T follicular helper cell (primary cell): ENCODE measurements at places on chromosomes 2 and 18.
A peak's percentile ranks its signal among the peaks of the same experiment; 100 is the strongest.

- no peak for DNase-seq
Measured at GRCh38 chr18:11290786-11291185, 141.4 kb upstream of the PIEZO2 start.

DNA sequence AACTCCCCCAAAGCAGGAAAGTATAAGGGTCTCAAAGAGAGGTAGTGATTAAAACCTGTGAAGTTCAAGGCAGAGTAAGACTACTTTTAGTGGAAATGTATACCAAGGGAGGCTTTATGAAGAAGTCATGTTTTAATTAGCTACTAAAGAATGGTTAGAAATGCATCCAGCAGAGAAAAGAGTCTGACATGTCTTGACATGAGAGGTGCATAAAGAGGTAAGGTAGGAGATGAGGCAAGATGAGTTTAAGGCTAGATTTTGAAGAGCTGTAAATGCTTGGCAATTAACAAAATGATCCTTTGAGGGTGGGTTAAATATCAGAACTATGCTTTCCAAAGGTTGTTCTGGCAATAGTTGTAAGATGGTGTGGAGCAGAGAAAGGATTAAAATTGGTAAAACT lies 88.7 kb upstream of the WDSUB1 start:
- no peak for DNase-seq

DNA sequence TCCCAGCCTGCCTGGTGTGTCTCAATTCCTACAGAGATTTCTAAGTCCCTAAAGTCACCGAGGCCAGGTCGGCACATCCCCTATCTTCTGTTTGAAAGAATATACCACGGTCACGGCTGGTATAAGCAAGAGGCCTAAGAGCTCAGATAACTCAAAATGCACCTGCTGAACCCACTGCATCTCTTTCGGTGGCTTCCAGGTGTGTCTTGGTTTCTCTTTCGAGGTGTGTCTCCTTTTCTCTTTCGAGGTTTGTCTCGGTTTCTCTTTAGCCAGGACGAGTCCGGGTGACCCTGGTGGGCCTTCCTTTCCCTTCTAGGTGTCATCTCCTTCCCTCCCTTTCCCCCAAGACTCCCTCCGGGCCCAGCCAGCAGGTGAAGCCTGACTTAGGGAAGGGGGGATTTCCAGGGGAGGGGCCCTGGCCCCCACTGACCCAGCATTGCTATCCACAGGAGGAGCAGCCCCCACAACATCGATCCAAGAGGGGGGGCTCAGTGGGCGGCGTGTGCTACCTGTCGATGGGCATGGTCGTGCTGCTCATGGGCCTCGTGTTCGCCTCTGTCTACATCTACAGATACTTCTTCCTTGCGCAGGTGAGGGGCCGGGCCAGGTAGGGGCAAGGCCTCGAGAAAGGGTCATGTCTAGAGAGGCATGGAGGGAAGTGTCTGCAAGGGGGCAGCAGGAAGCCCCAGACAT lies 8.4 kb downstream of the ITM2C start:
- DNase-seq, result no peak

GRCh38 chr2:201628545-201628944 lies 14.8 kb downstream of the TMEM237 start:
- DNase-seq, result no peak

DNA sequence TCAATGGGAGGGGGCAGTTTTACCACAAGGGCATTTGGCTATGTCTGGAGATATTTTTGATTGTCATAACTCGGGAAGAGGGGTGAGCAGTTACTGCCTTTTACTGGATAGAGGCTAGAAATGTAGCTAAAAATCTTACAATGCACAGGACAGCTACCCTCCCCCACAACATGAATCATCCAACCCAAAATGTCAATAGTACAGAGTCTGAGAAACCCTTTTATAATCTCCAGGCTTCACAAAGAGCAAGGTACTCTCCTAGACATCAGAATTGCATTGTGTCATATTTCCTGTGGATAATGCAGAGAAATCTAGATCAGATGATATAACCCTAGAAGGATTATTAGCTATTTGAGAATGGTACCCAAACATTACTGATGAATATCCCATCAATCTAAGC lies 277.1 kb upstream of the NRP2 start:
- no peak for DNase-seq

GRCh38 chr18:65415098-65415497 lies 335.7 kb upstream of the CDH7 start:
- DNase-seq, result no peak

- no peak for DNase-seq
Measured at GRCh38 chr2:216735086-216735485, 39.7 kb upstream of the IGFBP5 start.

DNA sequence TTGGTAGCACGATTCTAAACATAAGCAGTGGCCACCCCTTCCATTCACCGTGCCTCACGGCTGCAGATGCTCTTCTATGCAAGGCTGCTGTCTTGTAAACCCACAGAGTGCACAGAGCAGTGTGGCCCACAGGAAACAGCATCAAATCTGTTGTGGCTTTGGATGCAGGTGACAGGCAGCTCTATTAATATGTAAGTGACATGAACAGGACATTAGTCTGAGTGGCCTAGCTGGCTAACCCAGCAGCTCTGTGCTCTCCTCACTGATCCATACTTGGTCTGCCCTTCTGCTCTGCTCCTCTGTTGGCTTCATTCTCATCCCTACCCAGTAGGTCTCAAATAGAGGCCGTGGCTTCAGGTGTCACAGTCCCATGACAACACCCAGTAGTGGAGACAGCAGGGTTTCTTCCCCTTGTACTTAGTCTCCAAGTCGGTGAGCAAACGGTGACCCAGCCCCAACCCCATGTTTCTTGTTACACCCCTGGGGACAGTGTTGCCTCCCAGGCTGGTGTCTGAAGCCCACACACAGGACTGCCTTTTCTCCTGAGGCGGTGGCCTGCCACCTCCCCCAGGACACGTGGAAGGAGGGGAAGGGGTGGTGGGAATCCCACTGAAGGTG lies 5.8 kb downstream of the SH3RF3 start:
- no peak for DNase-seq

GRCh38 chr2:151857650-151858049 lies 29.4 kb upstream of the ARL5A start:
- DNase-seq, result no peak

DNA sequence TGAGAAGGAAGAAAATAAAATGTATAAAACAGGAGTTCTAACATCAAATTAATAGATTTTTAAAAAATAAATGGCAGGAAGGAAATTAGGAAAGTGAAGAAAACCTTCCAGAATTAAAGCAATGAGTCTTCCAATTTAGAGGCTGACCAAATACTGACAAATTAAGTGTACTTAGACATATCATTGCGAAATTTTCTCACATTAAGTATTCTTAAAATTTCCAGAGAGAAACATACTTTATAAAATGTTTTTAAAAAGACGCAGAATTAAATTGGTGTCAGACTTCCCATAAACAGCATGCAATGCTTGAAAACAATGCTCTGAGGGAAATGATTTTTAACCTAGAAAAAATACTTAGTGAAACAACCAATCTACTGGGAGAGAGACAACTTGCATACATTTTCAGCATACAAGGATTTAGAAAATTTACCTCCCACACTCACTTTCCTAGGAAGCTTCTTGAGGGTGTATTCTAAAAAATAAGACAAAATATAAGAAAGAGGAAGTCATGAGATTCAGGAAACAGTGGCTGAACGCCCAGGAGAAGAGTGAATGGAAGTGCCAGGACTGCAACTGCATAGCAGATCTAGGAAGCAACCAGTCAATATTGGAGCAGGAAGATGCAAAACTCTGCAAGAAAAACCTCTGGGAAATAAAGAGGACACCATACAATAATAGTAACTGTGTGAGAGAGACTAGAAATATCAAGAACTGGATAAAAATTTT lies 339.9 kb downstream of the ADCYAP1 start:
- no peak for DNase-seq

DNA sequence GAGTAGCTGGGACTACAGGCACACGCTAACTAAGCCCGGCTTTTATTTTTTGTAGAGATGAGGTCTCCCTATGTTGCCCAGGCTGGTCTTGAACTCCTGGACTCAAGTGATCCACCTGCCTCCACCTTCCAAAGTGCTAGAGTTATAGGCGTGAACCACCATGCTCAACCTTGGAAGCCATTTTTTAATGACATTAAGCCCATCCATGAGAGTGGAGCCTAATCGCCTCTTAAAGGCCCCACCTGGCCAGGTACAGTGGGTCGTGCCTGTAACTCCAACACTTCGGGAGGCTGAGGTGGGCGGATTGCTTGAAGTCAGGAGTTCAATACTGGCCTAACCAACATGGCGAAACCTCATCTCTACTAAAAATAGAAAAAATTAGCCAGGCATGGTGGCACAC lies 41.6 kb upstream of the TFCP2L1 start:
- no peak for DNase-seq

DNA sequence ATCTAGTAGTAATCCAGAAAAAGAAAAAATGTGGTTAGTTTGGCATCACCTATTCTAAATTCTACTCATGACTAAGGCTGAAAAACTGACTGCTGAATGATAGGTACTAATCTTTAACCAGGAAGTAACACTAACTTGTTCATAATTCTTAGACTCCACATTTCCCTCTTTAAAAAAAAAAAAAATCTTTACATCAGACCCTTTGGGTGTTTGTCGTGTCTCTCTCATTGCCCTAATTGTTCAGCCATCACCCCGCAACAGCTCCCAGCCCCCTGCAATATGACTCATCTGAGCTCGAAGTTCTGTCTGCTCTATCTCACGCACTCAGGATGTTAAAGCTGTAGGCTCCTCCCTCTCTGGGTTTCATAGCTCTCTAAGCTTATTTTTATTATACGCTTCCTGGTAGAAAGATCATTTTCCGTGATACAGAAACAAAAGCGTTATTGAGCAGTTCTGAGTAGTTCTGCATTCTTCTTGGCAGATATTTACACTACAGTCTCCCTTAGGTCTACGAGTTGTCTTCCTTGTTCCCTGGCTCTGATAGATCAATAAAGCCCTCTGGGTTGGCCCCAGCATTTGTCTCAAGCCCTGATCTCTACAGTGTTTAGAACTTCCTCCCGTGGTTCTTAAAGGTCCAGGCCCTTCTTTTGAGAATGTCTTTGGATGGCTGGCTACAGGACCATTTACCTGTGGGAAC lies 95.6 kb downstream of the TNFRSF11A start:
- DNase-seq, result peak; percentile 52

- DNase-seq, result no peak
Measured at GRCh38 chr2:128458505-128458904, 139.8 kb upstream of the HS6ST1 start.

DNA sequence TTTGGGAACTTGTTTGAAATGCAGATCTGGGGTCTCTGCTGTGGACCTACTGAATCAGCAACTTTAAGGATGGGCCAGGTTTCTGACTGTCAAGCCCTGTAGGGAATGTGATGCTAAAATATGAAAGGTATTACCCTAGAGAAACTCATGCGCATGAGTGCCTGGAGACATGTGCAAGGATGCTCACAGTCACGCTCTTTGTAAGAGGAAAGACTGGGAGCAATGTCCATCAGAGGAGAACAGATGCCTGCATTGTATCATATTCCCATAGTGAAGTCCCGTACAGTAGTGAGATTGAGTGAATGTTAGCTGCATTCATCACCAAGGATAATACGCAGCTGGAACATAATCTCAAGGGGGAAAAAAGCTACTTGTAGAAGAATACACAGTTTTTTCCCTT lies 14.1 kb downstream of the ZNF407 start:
- DNase-seq, result no peak

DNA sequence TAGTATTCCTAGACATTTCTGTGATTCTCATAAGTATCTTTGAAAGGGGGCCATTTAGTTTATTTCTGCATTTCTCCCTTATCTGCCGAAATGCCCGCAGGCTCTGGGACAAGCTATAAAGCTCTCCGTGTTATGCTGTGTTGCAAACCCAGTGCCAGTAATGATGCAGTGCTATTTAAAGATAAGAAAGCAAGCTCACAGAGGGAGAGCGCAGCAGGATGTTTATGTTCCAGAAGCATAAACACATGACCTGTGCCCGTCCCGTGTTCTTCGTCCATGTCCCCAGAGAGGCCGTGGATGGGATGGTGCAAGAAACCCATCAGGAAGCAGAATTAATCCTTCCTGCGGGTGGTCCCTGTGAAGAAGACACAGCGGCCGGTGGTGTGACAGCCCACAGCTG lies 99.4 kb downstream of the NEDD4L start:
- no peak for DNase-seq

- DNase-seq, result no peak
Measured at GRCh38 chr2:3447789-3448317, 68.4 kb downstream of the TRAPPC12 start.

DNA sequence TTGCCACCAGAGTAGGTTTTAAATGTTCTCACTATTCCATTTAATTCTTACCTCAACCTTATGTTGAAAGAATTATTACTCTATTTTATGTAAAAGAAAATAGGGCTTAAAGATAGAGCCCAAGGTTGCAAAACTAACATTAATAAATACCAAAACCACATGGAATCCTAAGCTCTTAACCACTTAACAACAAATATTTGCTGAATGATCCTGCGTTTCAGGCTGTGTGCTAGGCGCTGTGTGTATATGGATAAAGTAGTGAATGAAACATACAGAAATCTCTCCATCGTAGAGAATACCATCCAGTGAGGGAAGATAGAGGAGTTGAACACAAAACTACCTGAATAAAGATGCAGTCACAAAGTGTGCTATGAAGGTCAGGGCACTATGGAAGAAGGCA lies 485.1 kb downstream of the THSD7B start:
- no peak for DNase-seq

GRCh38 chr2:96940980-96941775 lies 45.2 kb downstream of the FAM178B start:
- DNase-seq, result no peak

DNA sequence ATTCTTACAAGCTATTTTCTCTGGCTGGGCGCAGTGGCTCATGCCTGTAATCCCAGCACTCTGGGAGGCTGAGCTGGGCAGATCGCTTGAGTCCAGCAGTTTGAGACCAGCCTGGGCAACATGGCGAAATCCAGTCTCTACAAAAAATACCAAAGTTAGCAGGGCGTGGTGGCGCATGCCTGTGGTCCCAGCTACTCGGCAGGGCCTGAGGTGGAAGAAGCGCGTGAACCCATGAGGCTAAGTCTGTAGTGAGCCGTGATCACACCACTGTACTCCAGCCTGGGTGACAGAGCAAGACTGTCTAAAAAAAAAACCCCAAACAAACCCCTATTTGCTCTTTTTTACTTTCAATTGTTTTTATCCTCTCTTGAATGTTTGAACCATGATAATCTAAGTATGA lies 37.0 kb downstream of the PPP4R1 start:
- DNase-seq, result no peak
